ENCODE measurements at places on chromosomes 2 and 18.
A peak's percentile ranks its signal among the peaks of the same experiment; 100 is the strongest.

- DNase-seq: no peak
Observed at GRCh38 chr2:211093743-211094303, 537.4 kb downstream of the CPS1 start.

- DNase-seq: no peak
Observed at GRCh38 chr2:181426672-181427071, 30.5 kb upstream of the ITGA4 start.

- DNase-seq: no peak
Observed at GRCh38 chr2:179622635-179623300, 238.6 kb downstream of the ZNF385B start.

DNA sequence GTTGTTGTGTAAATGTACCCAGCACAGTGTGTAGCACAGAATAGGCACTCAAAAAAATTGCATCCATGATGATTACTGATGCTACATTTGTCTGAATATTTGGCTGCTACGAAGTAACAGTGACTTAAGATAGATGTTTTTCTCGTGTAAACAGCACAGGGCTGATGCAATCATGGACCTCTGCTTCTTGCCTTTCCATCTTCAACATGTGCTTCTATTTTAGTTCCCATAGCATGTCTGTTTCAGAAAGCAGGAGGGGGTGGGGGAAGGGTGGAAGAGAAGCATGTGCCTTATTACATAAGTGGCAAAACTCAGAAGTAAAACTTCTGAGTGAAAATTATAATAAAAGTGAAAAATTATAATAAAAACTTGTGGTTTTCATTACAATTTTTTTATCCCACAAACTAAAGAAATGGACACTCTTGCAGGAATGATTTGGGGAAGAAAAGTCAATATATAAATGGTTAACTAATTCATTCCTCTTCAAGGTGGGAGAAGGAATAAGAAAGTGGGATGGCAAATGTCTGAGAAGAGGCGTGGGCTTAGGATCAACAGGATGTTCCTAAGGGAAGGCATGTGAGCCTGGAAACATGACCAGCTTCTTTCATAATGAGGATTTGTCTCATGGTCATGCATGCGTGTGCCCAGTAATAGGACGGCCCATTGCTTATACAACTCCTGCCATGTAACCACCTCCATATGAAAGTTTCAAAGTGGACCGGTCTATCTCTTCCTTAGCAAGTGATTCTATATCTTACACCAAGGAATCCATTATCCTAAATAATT lies 27.2 kb downstream of the CCBE1 start:
- DNase-seq: peak; percentile 80

DNA sequence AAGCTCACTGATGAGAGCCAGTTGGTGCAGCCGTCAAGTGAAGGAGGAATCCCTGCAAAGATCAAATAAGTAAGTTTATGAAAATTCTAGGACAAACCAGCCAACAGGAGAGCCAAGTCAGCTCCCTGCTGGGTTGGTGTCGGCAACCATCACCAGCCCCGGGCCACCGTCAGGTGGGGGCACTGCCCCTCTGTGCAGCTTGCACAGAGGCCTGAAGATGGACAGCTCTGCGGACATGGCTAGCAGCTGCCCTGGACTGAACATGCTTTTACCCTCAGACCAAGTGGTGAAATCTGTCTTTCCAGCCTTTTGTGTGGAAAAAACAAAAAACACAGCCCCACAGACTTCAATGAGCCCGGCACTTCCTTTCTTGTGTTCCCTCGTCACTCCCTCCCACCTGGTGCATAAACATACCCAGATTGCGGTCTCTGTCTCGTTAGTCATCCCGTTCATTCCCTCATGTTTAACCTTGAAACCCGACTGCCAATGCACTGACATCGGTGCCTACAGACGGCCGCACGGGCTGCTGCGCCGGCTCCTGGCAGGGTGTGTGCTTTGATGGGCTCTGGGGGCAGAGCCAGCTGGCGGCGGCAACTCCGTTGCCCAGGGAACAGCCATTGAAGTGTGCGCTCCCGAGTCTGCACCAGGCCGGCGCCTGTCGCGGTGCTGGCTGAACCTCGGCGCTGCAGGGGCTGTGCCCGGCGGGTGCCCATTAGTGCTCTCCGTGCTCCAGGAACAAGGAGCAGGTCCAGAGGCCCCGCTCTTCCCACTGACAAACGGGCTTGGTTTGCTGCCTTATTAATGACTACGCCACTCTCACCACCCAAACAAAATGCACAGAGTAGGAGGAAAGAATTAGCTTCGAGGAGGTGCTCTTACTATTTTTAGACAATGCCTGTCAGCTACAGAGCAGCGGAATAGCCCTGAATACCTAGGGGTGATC lies 95.3 kb downstream of the EIPR1 start:
- DNase-seq: peak; percentile 7

GRCh38 chr18:4236940-4237663 lies 218.0 kb downstream of the DLGAP1 start:
- no peak for DNase-seq

DNA sequence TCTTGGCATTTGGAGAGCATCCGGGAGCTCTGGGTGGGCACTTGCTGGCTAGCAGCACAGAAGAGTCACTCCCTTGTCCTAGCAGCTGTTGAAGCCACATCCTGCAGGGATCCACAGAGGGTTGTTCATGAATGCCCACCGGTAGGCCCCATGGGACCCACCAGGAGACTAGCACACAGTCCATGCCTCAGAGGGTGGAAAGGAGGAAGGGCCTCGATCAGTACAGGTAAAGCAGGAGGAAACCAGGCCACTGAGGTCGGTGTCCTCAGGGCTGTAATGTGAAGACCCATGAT lies 205.8 kb downstream of the SEPTIN10 start:
- no peak for DNase-seq

GRCh38 chr2:182672466-182673165 lies 43.4 kb upstream of the DNAJC10 start:
- peak; percentile 67 for DNase-seq

Data from fibroblast of skin of right biceps (primary cell).